ENCODE measurements at places on chromosomes 6 and 20.

DNA sequence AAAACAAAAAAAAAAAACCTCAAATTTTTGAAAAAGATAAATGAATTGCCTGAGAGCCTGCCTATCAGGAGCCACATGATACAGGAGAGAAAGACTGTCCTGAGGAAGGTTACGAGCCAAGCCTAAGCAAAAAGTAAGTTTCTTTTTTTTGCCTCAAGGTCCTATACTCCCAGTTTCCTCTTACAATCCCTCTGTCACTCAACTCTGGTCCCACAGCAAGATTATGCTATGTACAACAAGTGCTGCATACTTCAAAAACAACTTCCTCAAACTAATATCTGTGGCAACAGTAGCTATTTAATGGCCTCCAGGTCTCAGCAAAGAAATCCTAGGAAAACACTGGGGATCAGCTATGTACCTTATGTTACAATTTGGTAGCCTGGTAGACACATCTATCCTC, 46.8 kb downstream of the PLN start:
- no peak for DNase-seq

DNA sequence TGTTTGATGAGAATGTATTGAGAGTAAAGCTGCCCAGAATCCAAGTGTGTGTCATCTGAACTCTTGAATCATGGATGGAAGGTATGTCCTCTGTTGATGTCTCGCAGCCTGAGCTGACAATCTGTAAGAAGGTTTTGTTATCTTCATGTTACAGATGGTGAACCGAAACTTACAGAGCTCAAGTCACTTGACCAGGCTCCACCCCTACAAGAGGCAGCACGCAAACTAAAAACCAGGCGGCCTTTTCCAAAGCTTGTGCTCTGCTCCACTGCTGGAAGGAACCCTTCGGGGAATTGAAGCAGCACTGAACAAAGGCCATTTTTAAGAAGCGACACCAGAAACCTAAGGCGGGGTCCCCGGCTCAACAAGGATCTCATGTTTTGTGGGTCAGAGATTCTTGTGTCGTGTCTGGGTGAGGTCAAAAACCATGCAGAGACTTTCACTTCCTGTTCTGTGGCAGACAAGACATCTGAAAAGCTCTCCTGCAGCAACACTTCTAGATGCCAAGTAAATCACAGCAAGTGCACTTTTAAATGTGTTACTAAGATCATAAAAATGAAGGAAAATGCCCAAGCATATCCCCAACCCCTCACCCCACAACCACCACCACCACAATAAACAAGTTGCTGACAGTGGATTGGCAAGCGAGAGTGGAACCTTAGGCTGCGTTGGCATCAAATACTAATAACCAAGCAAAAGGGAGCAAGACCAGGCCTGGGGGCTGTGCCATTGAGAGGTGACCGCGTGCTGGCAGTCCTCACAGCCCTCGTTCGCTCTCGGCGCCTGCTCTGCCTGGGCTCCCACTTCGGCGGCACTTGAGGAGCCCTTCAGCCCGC, 27.3 kb downstream of the NQO2 start:
- no peak for DNase-seq

- no peak for DNase-seq
Measured at GRCh38 chr6:3081960-3082359, 13.7 kb downstream of the RIPK1 start.

DNA sequence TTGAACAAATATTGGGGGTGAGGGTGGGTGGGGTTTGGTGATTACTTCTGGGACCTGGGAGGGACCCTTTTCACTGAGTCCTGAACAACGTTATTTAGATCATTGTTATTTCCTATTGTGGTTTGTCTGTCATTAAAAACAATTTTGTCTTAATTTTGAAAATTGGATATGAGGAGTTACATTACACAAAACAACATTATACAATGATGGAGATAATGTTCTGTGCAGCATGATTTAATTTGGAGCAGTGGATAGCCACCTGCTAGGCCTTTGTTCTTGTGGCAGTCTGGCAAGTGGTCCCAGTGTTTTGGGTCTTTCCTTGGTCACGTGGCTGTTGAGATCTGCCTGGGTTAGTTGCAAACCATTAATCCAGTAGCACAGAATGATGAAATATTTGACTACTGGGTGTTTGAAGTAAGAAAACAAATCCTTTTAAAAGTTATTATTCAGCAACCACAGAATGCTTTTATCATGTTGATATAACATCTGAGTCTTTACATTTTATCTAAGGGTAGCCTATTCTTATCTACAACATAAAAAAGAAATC, 172.8 kb downstream of the CDKAL1 start:
- DNase-seq: no peak

- peak; percentile 85 for DNase-seq
Measured at GRCh38 chr20:45044084-45044573, 56.8 kb downstream of the KCNS1 start.

GRCh38 chr20:48920527-48921167, 864 bp upstream of the ARFGEF2 start:
- DNase-seq: no peak

DNA sequence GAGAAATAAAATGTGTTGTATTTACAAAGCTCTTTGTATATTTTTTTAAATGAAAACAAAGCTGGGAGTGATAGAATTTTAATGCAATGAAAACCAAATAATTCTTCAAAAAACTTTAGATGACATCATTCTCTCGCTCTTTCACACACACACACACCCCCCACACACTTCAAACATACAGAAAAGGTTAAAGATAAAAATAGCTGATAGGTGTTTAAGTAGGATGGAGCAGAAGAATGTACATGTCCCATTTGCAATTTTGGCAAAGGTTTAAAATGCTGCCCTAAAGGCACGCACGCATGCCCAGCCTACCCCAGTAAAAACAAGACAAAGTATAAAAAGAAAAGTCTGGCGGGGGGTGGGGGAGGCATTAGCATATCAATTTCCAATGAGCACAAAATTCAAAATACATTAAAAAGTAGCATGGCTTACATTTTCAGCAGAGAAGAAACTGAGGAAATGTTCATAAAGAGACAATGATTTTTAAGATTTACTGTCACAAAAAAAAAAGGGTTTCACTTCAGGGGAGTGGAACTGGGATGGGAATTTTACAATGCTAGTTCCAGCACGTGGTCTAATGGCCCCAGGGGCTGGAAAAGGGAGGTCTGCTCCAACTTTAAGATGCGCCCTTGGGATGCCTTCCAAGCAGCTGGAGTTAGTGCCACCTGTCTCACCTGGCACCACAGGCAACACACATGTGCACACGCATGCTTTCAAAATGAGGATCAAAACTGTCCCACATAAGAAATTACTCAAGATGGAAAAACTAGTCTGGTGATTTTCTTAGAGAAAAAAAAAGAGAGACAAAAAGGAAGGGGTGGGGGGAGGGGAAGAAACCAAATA, 55.1 kb upstream of the NFATC2 start:
- DNase-seq: no peak

- DNase-seq: no peak
Measured at GRCh38 chr6:21967056-21967974, 329.5 kb downstream of the PRL start.

- no peak for DNase-seq
Measured at GRCh38 chr20:63488315-63489251, 10.3 kb downstream of the EEF1A2 start.

- no peak for DNase-seq
Measured at GRCh38 chr6:137781639-137782038, 85.4 kb upstream of the TNFAIP3 start.

GRCh38 chr6:77786935-77787629, 134.2 kb downstream of the MEI4 start:
- DNase-seq: no peak

- DNase-seq: no peak
Measured at GRCh38 chr6:150430815-150431214, 62.0 kb downstream of the IYD start.

GRCh38 chr6:15841937-15842726, 179.3 kb upstream of the DTNBP1 start:
- no peak for DNase-seq

GRCh38 chr6:10424040-10424439, 9.2 kb upstream of the TFAP2A start:
- no peak for DNase-seq

DNA sequence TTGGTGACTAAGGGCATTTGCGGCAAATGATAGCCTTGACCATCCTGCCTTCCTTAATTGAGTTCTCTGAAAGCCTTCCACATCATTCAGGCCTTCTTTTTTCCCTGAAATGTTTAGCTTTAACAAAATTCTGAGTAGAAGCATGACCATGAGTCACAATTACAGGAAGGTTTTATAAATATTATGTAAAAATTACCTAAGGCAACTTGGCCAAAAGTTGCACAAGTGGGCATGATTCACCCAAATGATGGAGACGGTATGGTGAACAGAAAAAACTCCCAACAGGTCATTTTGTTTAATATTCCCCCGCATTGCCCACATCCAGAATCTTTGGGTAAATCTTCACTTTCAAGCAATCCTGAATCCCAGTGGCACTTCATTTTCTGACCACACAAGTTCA, 37.0 kb downstream of the MC3R start:
- peak; percentile 0 for DNase-seq

DNA sequence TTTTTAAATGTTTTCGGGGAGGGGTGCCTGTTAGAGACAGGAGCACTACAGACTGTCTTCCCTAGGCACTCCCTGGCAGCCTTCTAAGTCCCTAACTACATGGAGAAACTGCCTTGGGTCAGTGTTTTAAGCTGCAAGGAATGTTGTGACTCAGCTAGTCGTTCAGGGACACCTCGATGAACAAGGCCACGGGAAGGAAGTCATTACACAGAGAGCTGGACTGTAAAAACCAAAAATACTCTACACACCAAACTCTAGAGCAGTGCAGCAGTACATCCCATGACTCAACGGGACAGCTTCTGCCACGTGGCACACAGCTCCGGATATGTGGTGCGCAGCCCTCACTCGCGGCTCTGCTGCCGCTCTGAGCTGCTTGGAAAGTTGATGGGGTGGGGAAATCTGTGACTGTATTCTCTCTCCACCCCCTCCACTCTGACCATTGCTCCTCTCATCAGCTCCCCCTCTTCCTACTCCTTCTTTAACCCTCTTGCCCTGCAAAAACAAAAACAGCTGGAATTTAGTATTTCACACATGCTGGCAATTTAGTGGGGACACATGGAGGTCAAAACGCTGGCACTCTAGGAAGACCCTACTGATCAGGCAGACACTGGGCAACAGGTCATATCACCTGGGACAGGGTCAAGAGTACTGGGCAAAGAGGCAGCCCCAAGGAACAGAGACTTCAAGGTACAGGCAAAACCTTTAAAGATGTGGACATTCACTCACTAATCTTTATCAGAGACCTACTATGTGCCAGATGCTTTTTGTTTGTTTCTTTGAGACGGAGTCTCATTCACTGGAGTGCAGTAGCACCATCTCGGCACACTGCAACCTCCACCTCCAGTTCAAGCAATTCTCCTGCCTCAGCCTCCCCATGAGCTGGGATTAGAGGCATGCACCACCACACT, 10.9 kb upstream of the LPIN3 start:
- peak; percentile 97 for DNase-seq

DNA sequence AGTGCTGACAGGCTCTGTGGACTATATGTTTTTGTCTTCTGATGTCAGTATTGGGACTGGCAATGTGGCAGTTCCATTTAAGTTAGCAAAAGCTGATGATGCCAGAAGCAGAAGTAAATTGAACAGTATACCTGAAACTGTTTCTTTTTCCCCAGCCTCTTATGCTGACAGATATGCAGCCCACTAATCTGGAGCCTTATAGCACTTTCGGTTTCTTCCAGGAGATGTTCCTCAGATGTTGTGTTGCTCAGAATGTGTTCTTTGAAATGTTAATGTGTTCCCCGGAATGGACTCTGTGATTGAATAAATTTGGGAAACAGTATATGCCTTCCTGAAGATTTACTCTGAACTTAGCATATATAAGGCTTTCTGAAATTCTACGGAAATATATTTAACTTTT, 80.7 kb upstream of the MRAP2 start:
- no peak for DNase-seq

DNA sequence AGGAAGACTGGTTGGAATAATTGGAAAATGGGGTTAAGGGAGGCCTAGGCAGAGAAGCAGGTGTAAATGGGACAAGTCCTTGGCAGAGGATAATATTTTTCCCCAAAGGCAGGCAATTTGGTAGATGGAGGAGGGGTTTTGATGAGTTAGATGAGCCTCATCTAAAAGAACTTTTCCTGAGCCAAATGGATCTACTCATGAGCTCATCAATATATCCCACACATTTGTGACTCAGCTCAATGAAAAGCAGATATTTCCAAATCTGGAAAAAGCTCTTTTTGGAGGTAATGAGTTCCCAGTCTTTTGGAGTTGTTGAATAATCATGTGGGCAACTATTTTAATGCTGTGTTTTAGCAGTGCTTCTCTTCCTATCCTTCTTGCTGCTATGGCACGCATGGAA, 685.5 kb upstream of the CITED2 start:
- no peak for DNase-seq

GRCh38 chr20:1300083-1300840, 28.7 kb downstream of the SDCBP2 start:
- no peak for DNase-seq

DNA sequence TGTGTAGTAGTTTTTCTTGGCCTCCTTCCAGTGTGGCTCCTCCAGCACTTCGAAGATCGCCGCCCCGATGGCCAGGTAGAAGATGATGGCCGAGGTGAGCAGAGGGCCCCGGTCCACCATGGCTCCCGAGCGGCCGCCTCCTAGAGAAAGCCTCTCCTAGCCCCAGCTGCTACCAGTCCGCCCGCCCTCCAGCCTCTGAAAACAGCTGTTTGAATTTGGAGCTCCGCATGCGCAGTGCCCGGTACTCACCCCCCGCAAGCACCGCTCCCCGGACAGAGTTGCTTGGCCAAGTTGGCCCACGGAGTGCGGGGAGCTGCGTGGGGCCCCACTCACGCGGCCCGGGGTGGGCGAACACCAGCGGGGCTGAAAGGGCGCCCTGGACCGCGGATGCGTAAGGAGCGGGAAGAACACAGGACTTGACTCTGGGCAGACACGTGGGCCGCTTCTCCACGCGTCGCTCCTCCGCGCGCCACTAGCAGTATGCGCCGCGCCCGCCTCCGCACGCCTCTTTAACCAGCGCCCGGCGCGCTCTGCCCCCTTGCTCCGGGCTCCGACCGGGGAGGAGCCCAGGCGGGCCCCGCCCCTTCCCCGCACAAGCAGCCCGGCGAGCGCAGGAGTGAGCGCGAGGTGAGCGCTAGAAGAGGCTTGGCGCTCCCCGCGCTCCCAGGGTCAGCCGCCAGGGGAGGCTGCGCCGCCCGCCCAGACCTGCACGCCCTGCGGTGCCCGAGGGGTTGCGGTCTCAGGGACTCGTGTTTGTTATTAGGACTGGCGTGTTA, at the start of gene KCNK5:
TSS of gene KCNK5 (minus strand) at position 484 of the 776 bp plus-strand sequence. CDS start at position 120, 364 bp downstream.
- peak; percentile 13 for DNase-seq

GRCh38 chr6:104884867-104885517, 25.3 kb upstream of the HACE1 start:
- DNase-seq: no peak

GRCh38 chr6:12501990-12502389, 211.8 kb downstream of the EDN1 start:
- no peak for DNase-seq

DNA sequence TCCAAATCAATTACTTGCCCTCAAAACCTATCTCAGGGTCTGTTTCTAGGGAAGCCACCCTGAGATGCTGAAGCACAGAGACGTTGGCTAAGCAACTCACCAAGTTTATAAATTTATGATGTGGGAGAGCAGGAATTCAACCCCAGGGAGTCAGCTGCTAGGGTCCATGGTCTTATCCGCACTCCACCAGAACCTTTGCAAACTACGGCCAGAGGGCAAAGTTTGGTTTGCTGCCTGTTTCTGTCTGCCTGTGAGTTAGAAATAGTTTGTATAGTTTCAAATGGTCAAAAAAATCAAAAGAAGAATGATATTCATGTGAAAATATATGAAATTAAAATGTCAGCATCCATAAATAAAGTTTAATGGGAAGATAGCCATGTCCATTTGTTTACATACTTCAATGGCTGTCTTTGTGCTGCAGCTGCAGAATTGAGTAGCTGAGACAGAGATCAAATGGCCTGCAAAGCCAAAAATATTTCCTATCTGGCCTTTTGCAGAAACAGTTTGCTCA, 83.7 kb upstream of the ZFP64 start:
- DNase-seq: peak; percentile 76

Measured in fibroblast of villous mesenchyme (primary cell).